ENCODE measurements at places on chromosomes 1 and 21.

- no peak for DNase-seq
Measured at GRCh38 chr21:35159881-35160280, 110.8 kb upstream of the RUNX1 start.

- no peak for DNase-seq
Measured at GRCh38 chr1:6891781-6892579, 106.7 kb downstream of the CAMTA1 start.

DNA sequence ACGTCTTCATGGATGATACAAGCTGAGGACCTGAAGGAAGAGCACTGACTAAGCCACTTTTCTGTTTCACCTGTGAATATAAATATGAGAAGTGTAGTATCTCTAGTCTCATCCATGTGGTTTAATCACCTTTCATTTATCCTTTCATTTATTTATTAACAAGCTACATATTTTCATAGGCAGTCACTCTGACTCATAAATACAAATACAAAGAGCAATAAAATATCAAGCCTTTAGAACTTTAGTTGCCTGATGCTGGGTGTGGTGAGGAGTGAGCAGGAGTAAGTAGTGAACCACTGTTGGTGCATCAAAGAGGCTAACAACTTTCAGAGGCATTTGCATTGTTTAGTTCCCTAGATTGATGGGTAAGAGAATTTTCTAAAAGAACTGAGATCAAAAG is 269.0 kb upstream of the C1orf87 start:
- DNase-seq: no peak

DNA sequence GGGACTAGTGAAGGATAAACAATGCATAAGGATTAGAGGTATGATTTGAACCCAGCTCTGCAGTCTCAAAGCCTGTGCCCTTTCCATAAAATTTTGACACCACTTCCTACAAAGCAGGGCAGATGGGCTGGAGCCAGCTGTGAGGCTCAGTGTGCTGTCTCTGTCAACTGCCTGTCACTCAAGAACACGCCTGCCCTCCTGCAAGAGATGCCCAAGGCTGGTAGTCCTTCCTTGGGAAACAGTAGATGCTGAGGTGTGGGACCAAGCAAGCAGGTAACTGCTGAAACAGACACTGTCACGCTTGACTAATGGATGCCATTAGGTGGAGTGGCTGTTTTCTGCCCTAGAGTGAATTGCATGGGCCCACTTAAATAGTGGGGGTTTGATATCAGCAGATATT is 402.0 kb downstream of the PTPRU start:
- no peak for DNase-seq

DNA sequence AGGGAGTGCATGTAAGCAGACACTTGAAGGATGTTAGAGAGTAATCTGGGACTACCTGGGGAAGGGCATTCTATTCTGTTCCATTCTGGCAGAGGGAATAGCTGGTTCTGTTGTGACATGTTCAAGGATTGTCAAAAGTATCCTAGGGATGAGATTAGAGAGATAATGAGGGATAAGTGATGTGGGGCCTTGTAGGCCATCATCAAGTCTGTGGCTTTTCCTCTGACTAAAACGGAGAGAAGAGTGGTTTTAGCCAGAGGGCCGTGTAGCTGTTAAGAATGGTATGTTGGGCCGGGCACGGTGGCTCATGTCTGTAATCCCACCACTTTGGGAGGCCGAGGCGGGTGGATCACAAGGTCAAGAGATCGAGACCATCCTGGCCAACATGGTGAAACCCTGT is 23.6 kb downstream of the TGFB2 start:
- no peak for DNase-seq

DNA sequence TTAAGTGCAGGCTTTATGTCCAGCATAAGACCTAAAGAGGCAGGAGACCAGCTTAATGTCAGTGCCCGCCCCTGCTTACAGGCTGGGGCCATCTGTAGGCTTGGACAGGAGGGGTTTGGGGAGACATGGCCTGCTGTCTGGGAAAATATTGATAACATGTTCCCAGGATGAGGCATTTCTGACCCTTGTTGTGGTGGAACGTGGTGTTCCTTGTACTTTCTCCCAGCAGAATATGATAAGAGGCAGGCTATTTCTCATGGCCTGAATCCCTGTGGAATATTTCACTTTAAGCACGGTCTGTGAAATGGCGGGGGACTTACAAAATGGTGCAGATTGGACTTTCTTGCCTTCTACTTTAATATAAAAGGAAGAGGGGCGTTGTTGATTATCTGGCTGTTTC is 41.9 kb upstream of the PLA2G5 start:
- no peak for DNase-seq

DNA sequence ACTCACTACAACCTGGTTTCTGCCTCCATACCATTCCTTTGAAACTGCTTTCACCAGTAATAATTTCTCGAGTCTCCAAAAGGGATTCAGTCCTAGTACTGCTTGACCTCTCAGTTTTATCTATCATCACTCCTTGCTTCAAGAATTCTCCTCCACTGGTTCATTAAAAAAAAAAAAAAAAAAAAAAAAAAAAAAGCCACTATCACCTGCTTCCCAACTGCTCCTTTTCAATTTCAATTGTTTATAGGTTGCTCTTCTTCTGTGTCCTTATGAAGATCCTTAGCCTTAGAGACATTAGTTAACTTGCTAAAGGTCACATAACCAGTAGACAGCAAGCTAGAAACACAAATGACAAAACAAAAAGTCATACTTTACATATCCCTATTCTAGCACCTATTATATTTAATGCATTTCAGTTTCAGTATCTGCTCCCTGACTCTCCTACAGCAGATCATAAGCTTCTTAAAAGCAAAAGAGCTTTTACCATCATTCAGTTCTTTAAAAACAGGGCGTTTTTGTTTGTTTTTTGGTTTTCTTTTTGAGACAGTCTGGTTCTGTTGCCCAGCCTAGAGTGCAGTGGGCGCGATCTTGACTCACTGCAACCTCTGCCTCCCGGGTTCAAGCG is 7.1 kb downstream of the NRDC start:
- DNase-seq: no peak

- DNase-seq: no peak
Measured at GRCh38 chr1:234503193-234504050, 24.4 kb upstream of the TARBP1 start.
